ENCODE measurements at places on chromosomes 5 and 9.

- no peak for DNase-seq
These were observed 219.5 kb downstream of the KCTD16 start for GRCh38 chr5:144390133-144390532.

DNA sequence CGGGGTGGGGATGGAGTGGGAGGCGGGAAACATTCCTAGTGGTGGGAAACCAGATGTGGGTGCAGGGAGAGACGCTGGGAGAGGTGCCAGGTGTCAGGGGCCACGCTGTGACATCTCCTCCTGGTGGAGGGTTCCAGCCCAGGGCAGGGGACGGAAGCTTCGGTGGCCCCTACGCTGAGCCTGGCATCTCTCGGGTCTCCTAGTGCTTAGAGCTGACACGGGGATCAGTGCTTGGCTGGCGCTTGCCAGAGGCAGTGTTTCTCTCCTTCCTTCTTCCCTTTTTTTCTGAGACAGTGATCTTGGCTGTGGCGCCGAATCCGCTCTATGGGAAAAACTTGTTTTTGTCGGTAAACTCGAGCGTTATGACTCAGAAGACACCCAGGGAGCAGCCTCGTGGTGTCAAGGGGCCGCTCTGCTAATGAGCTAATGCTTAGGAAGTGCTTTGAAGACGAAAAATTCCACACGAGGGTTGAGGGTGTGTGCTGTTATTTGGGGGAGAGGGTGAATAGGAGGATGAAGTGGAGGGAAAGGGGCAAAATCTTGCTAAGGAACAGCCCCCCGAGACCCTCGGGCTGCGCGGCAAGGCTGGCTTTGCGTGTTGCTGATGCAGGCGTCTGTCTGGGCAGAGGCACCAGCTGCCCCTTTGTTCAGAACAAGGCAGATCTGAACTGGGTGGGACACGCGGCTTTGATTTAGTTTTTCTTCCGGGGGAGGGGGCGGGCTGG is 20.4 kb upstream of the IER5L start:
- DNase-seq, result no peak

GRCh38 chr9:127170103-127170502 is 47.7 kb upstream of the ANGPTL2 start:
- no peak for DNase-seq

GRCh38 chr9:109277451-109277850 is 43.4 kb downstream of the EPB41L4B start:
- no peak for DNase-seq

- DNase-seq, result no peak
These were observed 193.6 kb downstream of the ROR2 start for GRCh38 chr9:91756510-91756780.

- DNase-seq, result no peak
These were observed 9.7 kb downstream of the GRIN1 start for GRCh38 chr9:137148661-137149060.

- no peak for DNase-seq
These were observed 42.8 kb upstream of the MAST4 start for GRCh38 chr5:66553368-66553912.

GRCh38 chr5:110053824-110054223 is 364.1 kb downstream of the MAN2A1 start:
- DNase-seq, result no peak

- DNase-seq, result no peak
These were observed 47.8 kb downstream of the WWC1 start for GRCh38 chr5:168339109-168339771.

- no peak for DNase-seq
These were observed 286.7 kb downstream of the NR3C1 start for GRCh38 chr5:143116814-143117213.

- no peak for DNase-seq
These were observed 109.9 kb downstream of the RFX3 start for GRCh38 chr9:3415906-3416305.

- DNase-seq, result no peak
These were observed 6.5 kb downstream of the CAST start for GRCh38 chr5:96668725-96669124.

GRCh38 chr9:36935768-36936497 is 98.1 kb downstream of the PAX5 start:
- no peak for DNase-seq

GRCh38 chr9:4160249-4160648 is 139.6 kb downstream of the GLIS3 start:
- no peak for DNase-seq

DNA sequence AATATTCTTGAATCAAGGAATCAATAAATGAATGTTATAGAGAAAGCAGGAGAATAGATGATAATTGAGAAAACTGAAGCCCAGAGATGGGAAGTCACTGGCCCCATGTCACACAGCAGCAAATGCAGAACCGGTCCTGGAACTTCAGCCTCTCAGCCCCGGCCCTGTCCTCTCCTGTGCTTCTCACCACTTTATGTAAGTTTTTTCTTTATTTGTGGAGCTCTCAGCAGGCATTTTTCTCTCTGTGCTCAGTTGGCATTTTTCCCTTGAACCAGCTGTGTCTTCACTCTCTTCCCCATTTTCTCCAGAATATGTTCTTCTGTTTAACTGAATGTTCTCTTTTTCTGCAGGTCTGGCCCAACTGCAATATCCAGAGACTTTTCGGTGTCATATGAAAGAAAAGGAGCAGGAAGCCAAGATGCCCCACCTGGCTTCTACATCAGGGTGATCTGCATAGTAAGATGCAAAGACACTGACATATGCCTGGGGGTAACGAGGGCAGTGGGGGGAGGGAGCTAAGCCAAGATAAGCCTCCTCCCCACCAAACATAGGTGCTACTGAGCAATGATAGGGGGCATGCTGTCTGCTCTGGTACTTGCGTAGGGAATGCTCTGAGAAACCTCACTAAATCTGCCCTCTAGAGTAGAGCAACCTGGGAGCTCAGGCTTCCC is 12.8 kb upstream of the LCP2 start:
- DNase-seq, result no peak

- DNase-seq, result no peak
These were observed 373.8 kb upstream of the KLF4 start for GRCh38 chr9:107863396-107863795.

DNA sequence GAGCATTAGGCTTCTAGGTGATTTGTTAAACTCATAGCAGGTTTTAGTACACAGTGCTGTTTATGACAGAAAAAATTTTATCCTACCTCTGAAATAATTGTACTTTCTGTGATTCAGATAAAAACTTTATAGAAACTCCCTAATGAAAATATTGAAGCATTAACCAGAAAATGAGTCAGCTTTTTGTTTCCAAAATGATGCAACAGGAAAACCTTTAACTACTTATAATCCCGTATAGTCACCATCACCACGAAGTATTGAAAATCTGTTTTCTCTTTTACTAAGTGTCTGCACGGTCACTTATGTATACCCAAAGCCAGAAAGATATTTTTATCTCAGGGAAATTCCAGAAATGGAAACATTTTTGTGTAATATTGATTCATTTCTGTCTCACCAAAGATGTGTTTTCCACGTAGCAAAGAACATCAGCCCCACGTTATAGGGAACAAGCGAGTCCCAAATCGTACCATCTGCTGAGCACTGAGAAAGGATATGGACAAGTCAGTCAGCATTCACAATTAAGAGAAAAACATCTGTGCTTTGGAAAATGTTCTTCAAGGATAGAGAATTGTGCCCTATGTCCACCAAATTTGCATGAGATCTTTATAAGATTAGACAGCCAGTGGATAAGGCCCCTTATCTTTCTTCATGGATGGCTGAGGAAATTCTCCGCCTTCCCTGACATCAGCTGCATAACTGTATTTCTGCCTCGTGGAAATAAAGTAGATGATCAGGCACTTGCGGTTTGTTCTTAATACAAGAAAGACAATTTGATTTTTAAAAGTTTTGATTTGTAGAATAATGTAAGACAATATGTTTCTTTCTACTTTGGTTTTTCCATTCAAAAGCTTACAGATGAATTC is 41.9 kb downstream of the TNFAIP8 start:
- no peak for DNase-seq

DNA sequence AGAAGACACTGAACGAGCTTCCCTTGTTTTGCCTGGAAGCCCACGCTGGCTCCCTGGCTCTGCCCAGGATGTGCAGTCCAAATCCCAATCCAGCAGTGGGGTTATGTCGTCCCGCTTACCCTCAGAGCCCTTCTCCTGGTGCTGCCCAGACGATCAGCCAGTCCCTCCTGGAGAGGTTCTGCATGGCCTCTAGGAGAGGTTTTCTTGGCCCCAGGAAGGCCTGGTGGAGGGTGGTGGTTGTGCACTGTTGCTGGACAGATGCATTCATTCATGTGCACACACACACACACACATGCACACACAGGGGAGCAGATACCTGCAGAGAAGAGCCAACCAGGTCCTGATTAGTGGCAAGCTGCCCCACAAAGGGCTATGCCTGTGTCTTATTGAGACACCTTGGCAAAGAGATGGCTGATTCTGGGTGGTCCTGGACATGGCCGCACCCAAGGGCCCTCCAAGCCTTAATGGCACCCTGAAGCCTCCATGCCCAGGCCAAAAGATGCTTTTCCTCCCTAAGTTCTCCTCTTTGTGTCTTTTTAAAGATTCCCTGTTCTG is 10.5 kb upstream of the OLFM1 start:
- DNase-seq, result no peak

- no peak for DNase-seq
These were observed 47.8 kb downstream of the ST8SIA4 start for GRCh38 chr5:100855295-100855694.

- no peak for DNase-seq
These were observed 530.9 kb upstream of the TYRP1 start for GRCh38 chr9:12162181-12162815.

DNA sequence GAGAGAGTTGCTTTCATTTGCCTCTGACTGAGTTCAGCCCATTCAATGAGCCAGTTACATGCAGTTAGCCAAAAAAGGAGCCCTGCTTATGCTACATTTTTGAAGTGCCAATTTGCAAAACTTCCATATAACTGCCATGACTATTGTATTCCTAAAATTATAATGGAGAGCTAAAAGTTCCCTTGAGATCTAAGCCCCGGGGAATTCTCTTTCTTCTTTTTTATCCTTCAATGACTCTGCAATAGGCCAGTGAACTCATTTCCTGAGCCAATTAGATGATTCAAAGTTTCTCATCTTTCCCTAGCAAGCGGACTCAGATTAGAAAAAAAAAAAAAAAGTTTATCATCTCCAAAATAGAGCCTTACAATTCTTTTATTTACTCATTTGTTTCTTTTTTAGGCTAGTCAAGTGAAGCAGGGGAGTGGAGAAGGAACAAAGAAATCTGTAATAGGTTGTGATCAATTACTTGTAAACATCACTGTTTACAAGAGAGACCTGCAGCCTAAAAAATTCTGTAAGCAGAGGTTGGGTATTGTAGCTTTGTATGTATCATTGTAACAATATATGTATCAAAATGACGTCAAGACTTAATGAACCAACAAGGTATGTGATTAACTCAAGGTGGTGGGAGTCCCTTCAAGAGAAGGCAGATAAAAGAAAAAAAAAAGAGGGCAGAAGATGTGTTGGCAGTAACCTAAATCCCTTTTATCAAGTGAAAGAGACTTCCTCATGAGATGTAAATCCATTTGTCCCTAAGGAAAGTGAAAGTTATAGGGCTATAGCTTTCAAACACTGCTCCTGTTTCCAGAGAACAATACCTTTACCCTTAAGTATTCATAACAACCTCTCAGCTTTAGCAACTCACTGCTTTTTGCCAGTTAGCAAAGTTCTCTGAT is 48.7 kb upstream of the HOMER1 start:
- DNase-seq, result no peak

- no peak for DNase-seq
These were observed 81.2 kb downstream of the RAB24 start for GRCh38 chr5:177222269-177222668.

DNA sequence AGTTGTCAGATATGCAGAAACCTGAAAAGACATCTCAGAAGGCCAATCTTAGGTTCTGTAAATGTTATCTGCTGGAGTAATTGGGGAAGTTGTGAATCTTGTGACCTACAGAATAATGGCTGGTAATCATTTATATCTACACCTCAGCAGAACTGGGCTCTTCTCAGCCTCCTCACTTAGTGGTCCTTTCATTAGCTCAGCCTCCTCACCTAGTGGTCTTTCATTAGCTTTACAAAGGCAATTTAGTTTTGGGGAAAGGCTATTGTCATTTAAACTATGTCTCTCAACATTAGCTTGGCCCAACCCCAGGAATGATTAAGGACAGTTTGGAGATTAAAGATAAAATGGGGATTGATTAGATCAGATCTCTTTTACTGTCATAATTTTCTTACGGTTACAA is 284.2 kb upstream of the SGCD start:
- DNase-seq, result no peak

GRCh38 chr5:43152946-43153345 is 32.2 kb downstream of the ZNF131 start:
- no peak for DNase-seq

DNA sequence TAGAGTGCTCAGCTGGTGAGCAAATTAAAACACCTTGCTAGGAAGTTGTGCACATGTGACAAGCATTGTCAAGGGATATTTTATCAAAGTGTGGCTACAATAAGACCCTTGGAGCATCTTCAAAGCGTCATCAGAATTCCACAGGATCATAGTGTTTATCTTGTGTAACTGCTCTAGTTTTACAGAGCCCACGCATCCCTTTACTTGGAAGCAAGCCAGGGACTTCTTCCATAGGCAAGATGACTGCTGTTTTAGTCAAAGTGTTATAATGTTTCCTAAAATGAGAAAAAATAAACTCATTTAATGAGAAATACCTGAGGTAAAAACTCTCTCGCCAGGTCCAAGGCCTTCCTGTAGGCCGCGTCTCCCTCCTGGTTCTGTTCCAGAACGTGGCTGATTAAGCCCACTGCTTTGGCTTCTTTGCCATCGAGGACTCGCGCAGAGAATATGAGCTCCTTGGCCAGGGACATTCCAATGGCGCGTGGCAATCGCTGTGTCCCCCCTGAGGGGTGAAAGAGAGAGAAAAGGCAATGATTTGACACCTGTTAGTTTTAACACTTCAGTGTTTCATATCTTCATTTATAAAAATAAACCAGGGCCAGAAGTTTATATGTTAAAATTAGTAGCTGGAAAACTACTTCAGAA is 141.1 kb downstream of the AUH start:
- no peak for DNase-seq

DNA sequence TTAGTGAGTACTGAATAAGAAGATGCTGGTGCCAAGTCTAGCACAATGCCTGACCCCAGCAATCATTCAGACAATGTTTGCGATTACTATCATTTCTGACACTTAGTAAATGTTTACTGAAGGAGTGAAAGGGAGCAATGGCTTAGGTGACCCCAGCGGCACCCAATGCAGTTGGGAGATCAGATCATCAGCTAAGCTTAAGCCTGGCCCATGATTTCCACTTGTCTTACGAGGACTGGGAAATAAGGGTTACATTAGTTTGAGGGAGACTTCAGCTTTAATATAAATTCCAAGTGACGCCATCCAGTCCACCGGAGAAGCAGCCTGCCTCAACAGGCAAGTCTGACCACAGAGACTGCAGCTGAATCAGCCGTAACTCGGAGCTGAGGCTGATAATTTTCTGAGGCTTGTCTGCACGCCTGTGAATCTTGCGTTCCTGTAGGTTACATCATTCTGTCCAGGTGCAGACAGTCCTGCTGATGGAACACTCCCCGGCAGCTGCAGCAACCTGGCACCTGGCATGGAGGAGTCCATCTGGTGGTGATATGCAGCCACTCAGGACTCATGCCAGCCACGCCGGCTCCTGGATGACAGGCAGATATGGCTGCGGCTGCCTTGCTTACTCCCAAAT is 34.9 kb upstream of the FGF1 start:
- no peak for DNase-seq

- no peak for DNase-seq
These were observed 22.8 kb downstream of the CCDC69 start for GRCh38 chr5:151200913-151201595.

- DNase-seq, result no peak
These were observed 46.0 kb downstream of the NEK6 start for GRCh38 chr9:124303762-124304161.

- no peak for DNase-seq
These were observed 131.2 kb upstream of the PLCXD3 start for GRCh38 chr5:41641621-41642020.

GRCh38 chr9:23526806-23527205 is 299.2 kb downstream of the ELAVL2 start:
- DNase-seq, result no peak

All from left renal pelvis (tissue), 4 donors.